ENCODE measurements at places on chromosomes 3 and 15. TPM values are rescaled to one million over a fixed set of nuclear protein-coding genes. Genes with fewer than 3 reads are reported as not detected.

DNA sequence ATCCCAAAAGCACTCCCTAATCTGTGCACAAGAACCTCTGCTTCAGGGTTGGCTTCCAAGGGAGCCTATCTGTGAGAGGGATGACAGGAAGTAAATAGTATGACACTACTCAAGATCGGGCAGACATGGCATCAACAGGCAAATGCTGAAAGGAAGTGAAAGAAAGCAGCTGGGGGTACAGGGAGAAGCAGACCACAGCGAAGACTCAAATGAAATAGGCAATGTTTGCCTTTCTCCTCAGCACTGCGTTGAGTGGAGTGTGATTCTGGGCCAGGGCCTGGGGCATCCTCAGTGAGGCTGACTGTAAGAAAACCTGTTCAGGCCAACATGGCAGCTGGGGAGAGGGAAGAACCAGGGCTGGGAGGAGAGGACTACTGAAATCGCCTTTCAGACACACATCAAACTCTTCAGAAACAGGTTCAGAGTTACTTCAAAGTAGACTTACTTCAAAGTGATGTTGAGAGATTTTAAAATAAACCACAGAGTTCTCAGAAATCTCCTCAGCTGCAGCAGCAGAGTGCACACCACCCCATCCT lies 96.6 kb downstream of the SLC9A9 start:
- no peak overlapping the region for H3K27ac ChIP-seq
- DNase-seq, result peak; percentile 61
- H3K4me1 ChIP-seq, result peaks cover 10% of the 10 kb centered on the region
- H3K36me3 ChIP-seq, result no peaks in the 10 kb centered on the region

DNA sequence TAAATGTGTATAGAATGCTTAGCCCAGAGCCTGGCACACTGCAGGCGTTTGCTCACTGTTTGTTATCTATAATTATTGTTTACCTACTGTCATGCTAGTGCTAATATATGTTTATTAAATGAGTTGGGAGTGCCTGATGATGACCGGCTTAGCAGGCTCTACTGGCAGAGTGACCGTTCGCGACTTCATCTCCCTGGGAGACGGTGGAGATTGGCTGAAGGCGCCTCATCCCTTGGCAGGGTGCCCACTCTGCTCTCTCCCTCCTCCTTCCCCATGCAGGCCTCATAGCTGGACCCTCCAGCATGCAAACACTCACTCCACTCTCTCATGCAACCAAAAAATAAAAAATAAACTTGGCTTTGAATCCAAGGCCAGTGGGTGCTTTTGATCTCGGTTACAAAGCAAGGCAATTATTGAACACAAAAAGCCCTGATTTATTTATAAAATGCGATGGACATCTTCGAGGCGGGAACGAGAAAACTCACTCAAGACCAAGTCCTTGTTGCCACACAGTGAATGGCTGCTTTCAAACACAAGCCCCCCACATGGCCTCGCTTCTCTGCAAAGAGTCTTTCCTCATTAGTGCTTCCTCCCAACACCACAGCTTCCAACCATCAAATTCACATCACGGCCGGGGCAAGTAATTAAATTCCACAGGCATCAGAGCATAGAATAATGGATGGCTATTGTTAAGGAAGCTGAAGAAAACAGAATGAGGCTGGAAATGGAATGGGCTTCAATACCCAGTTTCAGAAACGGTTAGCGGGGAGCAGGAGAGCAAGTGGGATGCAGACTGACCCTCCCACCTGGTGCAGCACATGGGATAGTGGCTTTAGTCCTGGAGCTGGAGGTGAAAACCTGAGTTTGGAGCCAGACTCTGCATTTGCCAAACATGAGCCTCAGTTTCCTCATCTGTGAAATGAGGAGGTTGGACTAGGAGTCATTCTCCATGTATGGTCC lies 135.7 kb upstream of the RAD18 start:
- no peaks in the 10 kb centered on the region for H3K27me3 ChIP-seq
- no peak overlapping the region for H3K27ac ChIP-seq
- H3K36me3 ChIP-seq, result no peaks in the 10 kb centered on the region
- H3K4me3 ChIP-seq, result no peak overlapping the region

The APOD gene
- not detected for total RNA-seq

GRCh38 chr3:90091549-90091948 lies 984.1 kb downstream of the EPHA3 start:
- no peak overlapping the region for H3K27ac ChIP-seq
- no peaks in the 10 kb centered on the region for H3K27me3 ChIP-seq
- no peak overlapping the region for H3K4me3 ChIP-seq
- H3K4me1 ChIP-seq, result no peaks in the 10 kb centered on the region
- DNase-seq, result peak; percentile 70

DNA sequence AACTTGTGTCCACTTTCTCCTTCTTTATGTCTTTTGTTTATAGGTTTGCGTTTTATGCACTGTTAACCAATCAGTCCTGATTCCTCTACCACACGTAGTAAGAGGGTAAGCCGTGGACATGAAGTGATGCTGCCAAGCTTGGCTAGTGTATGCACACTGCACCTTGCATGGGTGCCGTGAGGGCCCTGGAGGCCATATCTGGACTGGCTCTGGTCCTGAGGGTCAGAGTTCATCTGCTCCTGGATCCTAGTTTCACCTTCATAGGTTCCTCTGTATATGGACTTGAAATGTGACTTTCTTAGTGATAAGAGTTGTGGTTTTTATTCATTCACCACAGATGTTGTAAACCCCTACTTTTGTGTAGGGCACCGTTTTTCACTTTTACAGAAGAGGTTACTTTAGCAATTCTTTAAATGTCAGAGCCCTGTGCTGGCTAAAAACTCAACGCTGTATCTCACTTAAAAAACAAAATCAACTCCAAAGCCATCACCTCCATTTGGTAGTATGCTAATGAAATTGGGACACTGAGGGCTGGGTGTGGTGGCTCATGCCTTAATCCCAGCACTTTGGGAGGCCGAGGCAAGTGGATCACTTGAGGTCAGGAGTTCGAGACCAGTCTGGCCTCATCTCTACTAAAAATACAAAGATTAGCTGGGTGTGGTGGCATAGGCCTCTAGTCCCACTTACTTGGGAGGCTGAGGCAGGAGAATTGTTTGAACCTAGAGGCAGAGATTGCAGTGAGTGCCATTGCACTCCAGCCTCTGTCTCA lies 22.9 kb downstream of the SIAH2 start:
- H3K4me1 ChIP-seq, result peaks cover 91% of the 10 kb centered on the region
- peak; percentile 61 for DNase-seq
- no peaks in the 10 kb centered on the region for H3K27me3 ChIP-seq
- peaks cover 24% of the 10 kb centered on the region for H3K36me3 ChIP-seq

GRCh38 chr3:152688313-152688712 lies 146.6 kb upstream of the P2RY1 start:
- H3K4me3 ChIP-seq, result no peak overlapping the region
- no peaks in the 10 kb centered on the region for H3K36me3 ChIP-seq
- H3K4me1 ChIP-seq, result no peaks in the 10 kb centered on the region
- no peak overlapping the region for H3K27ac ChIP-seq
- no peak for DNase-seq

DNA sequence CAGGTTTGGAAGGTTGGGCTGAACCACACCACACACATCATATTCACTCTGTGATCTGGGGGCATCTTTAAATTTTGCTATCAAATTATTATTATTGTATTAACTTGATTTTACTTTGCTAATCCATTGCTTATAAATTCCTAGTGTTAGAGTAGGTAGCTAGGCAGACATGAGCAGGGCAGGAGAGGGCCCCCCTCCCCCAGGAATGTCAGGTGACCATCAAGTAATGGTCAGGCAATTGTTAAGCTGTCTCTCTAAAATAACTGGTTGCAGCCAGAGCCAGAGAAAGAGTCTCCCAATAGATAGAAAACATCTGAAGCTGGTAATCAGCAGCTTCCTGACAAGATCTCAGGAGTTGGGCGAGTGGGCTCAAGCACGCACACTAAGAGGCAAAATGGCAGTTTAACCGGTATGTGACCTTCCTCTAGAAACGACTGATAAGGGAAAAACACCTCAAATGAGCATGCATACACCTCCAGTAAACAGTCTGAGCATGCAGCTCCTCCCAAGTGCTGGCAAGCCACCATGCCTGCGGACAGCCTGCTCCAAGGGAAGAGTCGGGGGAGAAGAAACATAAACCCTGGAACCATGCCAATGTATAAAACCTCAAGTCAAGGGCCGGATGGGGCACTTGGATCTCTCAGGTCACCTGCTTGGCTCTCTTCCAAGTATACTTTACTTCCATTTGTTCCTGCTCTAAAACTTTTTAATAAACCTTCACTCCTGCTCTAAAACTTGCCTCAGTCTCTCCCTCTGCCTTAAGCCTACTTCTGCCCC lies 3.1 kb upstream of the CXCR6 start:
- H3K36me3 ChIP-seq, result peaks cover 10% of the 10 kb centered on the region
- no peaks in the 10 kb centered on the region for H3K4me1 ChIP-seq
- no peak for DNase-seq
- no peak overlapping the region for H3K4me3 ChIP-seq
- no peaks in the 10 kb centered on the region for H3K27me3 ChIP-seq

DNA sequence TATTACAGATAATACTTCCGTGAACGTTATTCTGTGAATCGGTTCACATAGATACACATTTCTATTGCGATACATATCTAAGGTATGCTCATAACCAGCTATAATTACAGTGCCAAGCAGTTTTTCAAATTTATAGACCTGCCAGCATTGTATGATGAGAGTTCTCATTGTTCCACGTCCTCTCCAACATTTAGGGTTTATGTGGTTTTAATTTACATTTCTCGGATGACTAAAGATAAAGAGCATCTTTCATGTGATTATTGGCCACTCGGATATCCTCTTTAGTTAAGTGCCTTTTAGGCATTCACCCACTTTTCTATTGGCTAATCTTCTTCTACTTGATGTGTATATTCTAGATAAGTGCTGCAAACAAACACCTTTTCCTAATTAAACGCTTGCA lies 134.7 kb upstream of the CCDC54 start:
- H3K27me3 ChIP-seq, result no peaks in the 10 kb centered on the region
- peaks cover 26% of the 10 kb centered on the region for H3K4me1 ChIP-seq
- no peak for DNase-seq
- peak overlapping the region; percentile 95 for H3K4me3 ChIP-seq
- H3K36me3 ChIP-seq, result peaks cover 5% of the 10 kb centered on the region

All from Karpas-422 (cell line).